ENCODE measurements at places on chromosomes 3 and 15. TPM values are rescaled to one million over a fixed set of nuclear protein-coding genes. Genes with fewer than 3 reads are reported as not detected.

- DNase-seq: no peak
Measured at GRCh38 chr3:38151667-38152265, 13.3 kb downstream of the MYD88 start.

- DNase-seq: no peak
Measured at GRCh38 chr3:65595222-65596028, 443.3 kb downstream of the MAGI1 start.

GRCh38 chr3:45980819-45981218, 14.8 kb downstream of the FYCO1 start:
- DNase-seq: no peak

DNA sequence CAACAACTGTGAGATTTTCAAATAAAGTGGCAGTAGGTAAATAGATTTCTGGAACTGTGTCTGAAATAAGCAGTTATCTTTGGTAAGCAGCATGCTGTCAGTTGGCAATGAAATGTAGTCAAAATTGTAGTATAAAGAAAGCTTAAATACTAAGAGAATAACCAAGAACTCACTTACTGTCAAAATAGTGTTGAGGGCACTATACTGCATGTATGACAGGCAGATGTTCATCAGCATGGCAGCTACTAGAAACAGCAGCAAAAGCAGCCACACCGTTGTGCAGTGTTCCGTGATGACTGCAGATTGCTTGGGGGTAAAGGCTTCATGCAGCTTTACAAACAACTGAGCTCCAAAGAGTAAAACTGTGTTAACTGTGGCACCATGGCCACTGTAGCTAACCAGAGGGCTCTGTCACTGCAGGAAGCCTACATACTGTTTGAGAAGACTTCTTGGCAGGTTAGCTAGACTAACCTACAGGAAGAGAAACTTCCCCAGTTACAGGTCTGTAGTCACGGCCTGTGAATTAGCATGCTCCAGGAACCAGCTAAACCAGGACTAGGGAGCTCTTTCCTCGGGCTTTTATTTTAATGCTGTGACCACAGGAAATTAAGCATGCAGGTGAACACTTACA, 459.7 kb downstream of the TBL1XR1 start:
- no peak for DNase-seq

DNA sequence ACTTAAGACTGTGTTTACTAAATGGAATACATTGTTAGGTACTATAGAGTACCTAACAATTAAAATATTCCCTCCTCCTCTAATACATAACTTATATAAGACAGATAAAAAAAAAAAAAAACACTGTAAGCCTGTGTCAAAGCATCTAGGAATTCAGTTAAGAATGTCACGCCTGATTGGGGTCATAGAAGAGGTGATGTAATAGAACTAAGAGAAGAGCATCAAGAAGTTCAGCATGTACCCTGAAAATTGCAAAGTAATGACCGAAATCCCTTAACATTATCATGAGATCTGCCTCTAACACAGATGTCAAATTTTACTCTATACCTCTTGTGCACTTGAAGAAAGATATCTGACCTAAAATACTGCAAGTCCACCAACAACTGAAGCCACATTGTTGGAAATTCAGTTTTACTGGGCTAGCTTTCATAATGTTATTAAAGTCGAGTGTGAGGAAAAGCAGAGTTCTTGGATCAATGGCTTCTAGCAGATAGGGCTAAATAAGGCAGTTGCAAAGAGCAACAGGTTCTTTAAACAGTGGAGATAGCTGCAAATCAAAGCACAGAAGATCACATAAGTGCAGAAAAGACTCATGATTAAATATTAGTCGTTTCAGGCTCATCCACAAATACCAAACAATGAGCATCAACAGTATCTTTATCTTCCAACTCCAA, 75.0 kb downstream of the TBL1XR1 start:
- DNase-seq: no peak

DNA sequence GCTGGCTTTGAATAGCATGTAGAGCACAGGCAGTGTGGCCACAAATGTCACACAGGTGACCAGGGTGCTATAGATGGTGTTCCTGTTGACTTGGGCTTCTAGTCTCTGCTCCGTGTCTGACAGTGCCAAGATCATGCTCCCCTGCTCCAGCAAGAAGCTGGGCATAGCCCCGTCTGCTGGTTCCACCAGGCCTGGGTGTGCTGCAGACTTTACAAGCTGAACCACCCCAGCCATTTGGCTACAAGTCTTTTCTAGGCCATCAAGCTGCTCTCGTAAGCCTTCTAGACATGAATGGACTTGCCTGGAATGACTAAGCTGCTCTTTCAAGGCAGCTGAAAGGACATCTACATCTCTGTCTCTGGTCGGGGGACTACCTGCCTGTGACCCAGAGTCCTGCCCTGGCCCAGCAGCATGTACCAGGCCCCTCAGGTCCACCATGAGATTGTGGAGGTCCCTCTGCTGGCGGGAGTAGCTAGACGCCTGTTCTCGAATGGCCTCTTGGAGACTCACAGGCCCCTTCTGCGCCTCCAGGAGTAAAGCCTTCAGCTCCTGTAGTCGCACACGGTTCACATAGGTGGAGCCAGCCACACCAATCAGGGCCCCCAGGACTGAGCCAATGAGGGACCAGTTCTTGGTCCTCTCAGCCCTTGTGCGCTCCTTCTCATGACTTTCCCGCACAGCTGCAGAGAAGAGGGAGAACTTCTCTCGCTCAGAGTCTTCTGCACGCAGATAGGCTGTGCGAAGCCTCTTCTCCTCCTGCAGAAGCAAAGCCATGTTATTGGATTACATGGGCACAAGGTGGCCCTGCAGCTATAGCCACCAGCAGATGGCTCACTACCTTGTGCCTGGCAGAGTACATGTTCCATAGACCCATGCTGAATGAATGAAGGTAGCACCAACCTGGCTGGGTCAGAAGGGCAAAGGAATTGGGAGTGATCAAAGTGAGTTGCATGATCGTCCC, 2.8 kb upstream of the PLXNB1 start:
- no peak for DNase-seq

DNA sequence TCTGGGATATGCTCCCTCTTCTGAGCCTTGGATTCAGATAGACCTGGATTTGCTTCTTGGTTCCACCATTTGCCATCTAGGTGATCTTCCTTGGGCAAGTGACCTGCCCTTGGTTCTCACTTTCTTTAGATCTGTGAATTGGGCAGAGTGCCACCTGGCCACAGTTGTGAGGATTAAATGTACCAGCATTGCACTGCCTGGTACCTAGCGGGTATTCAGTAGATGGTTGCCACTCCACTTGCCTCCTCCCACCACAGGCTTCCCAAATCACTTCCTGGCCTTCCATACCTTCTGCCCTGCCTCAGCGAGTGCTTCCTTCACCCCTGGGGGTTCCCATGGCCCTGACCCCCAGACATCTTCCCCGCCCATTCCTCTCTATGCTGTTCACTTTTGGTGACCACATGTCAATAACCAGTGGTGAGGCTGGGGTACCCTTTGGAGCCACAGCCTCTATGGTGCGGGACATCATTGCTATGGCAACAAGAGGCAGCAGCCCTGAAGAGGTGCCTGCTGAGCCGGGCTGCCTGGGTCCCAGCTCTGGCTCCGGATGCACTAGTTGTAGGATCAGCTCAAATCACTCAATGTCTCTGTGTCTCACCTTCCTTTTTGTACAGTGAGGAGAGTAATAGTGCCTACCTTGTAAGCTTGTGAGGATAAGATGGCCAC, 40.5 kb downstream of the CMTM7 start:
- no peak for DNase-seq

- no peak for DNase-seq
Measured at GRCh38 chr3:56951366-56951765, 109.1 kb upstream of the SPATA12 start.

DNA sequence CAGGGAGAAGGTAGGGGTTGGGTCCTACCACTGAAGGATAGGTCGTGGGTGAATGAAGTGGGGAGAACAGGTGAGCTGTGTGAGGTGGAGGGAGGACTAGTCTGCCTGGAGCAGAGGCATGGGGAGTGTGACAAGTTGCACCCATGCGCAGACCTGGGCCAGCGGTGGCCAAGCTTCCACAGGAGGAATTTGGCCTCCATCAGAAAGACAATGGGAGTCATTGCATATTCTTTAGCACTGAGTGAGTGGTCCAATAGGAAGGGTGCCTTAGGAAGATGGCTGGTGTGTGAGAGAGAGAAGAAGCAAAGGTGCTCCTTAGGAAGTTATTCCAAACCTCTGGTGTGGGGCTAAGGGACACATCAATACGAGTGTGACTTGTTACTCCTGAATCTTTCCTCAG, 191.1 kb downstream of the KCNAB1 start:
- DNase-seq: no peak

- no peak for DNase-seq
Measured at GRCh38 chr3:69126216-69126615, 3.8 kb upstream of the LMOD3 start.

DNA sequence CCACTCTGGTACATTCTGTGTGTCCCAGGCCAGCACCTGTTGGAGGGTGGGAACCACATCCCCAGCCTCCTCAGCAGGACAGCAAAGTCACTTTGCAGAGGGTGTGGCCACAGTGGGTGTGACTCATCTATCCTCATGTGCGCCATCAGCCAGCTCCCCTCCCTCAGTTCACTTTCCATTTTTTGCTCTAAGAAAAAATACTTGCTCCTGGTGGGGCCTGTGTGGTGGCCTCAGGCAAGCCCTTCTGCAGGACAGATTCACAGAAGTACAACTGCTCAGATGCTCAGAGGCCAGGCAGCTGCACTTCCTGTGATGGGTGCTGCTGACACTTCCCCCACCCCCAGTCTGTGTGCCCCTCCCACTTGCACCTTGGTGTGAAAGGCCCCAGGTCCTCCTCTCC, 78.3 kb upstream of the ALDH1L1 start:
- no peak for DNase-seq

GRCh38 chr3:5239602-5240001, 52.1 kb downstream of the EDEM1 start:
- no peak for DNase-seq

DNA sequence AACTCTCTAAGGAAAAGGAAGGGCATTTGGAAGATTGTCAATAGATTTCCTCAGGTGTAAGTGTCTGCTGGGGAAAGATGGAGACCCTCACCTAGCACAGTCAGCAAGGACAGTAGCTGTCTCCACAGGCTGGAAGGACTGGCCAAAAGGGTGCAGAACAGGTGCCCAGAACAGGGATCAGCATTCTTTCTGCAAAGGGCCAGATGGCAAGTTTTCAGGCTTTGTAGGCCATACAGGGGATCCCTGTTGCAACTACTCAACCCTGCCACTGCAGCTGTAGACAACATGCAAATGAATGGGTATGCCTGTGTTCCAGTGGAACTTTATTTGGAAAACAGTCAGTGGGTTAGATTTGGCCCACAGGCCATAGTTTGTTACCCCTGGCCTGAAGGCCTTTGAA, 8.1 kb downstream of the AGBL1 start:
- no peak for DNase-seq

DNA sequence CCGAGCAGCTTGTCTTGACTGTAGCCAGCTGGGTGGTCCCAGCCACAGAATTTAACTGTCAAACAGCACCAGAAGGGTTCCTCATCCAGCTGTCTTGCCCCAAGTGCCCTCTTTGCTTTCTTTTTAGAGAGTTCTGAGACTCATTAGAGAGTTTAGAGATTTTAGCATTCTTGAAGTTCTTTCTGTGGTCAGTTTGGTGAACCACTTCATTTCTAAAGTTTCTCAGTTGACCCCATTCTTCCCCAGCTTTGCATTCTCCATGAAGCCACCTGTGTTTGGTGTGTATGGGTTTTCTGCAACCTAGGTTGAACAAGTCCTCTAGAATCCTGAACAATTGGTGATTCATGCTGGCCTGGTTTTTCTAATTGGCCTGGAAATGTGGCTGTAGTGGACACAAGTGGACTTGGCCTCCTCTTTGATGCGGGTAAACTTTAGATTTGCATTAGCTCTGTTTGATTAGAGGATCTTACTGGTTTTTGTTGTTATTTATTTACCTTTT, 33.7 kb downstream of the FLNB start:
- no peak for DNase-seq

DNA sequence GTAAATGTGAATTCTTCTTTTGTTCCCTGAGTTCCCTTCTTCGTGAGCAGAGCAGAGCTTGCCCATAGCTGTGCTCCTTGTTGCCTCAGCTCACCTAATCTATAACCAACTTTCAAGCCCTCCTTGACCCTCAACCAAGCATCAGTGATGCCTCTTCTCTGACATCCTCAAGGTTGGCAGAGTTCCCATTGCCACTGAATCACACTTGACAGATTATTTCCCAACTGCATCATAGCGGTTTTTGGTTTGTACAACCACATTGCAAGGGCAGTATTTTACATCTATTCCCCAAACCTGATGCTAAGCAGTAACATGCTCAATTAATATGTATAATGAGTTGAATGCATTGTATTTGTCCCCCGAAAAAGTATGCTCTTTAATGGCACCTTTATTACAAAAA, 133.0 kb upstream of the SNTN start:
- no peak for DNase-seq

DNA sequence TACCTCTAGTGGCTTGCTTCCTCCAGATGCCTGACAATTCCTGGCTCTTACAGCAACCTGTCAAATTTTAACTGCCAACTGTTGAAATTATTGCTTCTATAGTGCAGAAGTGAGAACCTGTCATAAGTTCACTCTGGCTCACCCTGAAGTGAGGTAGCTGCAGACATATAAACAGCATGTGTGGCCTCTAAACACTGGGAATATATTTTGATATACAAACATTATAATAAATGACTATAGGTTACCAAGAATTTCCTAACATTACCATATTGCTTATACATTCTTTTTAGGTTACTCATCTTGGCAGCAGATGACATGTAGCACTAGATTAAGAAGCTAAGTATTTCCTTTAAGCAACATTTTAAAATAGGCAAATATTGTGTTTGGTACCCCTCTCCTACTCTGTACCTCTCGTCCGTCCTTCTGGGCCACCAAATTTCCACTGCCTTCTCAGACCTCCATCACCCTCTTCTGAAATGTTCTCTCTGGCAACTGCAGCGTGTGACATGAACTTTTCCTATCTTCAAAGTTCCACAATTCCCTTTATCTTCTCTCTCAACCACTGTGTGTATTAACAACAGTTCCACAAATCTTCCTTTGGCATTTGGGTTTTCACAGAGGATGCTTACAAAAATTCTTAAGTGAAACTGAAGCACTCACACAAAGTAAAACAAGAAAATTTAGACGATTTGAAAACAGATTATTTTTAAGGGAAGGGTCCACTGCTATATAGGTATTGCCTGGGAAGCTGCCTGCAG, 15.3 kb upstream of the XXYLT1 start:
- no peak for DNase-seq

Gene GPR149
- 0.10 TPM for polyA plus RNA-seq

Gene CIB1
- polyA plus RNA-seq: 20.7 TPM

Gene PRR20G
- polyA plus RNA-seq: not detected

Gene FANCD2OS
- 0.30 TPM for polyA plus RNA-seq

Gene RLBP1
- polyA plus RNA-seq: 0.28 TPM

Gene LRRC28
- polyA plus RNA-seq: 18.7 TPM

Gene PLSCR2
- not detected for polyA plus RNA-seq

Gene LCTL
- polyA plus RNA-seq: 0.14 TPM
